Testis (tissue), 5 donors: ENCODE measurements at places on chromosomes 5 and 9. TPM values are rescaled to one million over a fixed set of nuclear protein-coding genes. Genes with fewer than 3 reads are reported as not detected.

PCDHB16 gene
- 2.6 TPM for total RNA-seq

LHX3 gene
- 0.62 TPM for total RNA-seq

TICAM2 gene
- total RNA-seq, result 0.68 TPM

PDGFRB gene
- total RNA-seq, result 71.2 TPM

CXCL14 gene
- 1.8 TPM for total RNA-seq

VLDLR gene
- 17.4 TPM for total RNA-seq

LCN12 gene
- total RNA-seq, result 27.8 TPM

ANKRD20A1 gene
- total RNA-seq, result 56.7 TPM

BOD1 gene
- total RNA-seq, result 59.4 TPM
